ENCODE measurements at places on chromosomes 3 and 15.

GRCh38 chr3:102307442-102307841 is 127.4 kb upstream of the ZPLD1 start:
- no peak for DNase-seq

DNA sequence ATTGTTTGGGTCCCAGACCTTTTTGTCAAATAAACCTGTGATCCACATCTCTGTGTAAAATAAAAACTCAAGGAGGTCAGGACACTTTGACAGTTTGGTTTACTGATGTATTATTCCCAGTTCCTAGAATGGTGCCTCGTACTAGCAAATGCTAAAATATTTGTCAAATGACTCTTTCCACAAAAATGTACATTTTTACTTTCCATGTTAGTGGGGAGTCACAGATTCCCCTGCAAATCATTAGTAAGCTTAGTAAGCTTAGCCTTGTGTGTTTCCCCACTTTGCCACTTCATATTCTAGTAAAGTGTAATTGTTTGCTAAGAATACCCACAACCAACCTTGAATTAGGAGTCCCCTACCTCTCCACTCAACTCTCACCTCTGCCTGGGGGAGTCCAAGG is 2.4 kb upstream of the MAGI1 start:
- no peak for DNase-seq

DNA sequence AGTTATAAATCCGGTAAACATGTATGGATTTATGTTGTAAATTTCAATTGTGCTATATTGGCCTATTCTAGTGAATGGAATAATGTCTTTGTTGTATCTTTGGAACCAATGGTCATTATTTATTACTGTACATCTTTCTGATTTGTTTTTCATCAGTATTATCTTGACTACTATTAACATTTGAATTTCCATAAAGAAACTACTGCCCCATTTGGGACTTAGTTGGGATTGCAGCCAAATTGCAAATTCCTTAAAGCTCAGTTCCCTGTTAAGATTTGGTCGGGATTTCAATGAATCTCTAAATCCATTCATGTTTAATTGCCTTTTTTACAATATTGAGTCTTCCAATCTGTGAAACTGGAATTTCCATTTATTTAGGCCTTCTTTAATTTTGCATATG is 822.4 kb upstream of the CADM2 start:
- no peak for DNase-seq

GRCh38 chr15:92614301-92614700 is 41.3 kb downstream of the FAM174B start:
- no peak for DNase-seq

- DNase-seq: peak; percentile 51
These were observed 756 bp downstream of the CLPX start for GRCh38 chr15:65184305-65184867.

DNA sequence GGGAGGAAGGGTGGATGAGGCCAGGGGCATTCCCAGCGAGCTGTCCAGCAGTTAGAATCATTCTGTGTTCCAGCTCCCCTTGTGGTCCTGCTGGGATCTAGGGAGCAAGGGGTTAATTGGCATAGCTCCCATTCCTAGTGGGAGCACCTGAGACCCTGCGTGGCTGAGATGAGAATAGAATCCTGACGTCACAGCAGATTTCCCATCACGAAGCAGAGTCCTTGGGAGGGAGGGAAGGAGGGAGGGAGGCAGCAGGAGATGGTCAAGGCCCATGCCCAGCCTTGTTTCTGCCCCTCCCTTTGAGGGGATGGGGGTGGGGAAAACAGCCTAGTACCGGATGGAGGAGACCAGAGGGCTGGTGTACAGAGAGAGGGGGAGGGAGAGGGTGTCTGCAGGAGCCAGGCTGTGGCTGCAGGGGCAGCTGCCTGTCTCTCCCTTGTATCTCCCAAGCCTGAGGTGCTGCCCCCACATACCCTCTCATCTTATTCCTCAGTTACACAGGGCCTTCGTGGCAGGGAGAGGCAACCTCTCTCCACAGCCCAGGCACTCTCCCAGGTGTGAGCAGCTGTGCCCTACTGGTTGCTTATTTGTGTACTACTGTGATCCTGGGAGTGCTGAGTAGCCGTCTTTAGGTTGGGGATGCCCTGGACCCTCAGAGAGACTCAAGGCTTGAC is 5.4 kb downstream of the TYRO3 start:
- no peak for DNase-seq

- DNase-seq: peak; percentile 40
These were observed at the start of the genes CCR5AS and CCRL2 for GRCh38 chr3:46406788-46407611. TSS of gene CCR5AS (minus strand) at chr3:46407066. TSS of gene CCRL2 (plus strand) at chr3:46407259. CDS start at chr3:46408080, 821 bp downstream.

GRCh38 chr3:51657234-51657633 is 13.8 kb upstream of the TEX264 start:
- no peak for DNase-seq

DNA sequence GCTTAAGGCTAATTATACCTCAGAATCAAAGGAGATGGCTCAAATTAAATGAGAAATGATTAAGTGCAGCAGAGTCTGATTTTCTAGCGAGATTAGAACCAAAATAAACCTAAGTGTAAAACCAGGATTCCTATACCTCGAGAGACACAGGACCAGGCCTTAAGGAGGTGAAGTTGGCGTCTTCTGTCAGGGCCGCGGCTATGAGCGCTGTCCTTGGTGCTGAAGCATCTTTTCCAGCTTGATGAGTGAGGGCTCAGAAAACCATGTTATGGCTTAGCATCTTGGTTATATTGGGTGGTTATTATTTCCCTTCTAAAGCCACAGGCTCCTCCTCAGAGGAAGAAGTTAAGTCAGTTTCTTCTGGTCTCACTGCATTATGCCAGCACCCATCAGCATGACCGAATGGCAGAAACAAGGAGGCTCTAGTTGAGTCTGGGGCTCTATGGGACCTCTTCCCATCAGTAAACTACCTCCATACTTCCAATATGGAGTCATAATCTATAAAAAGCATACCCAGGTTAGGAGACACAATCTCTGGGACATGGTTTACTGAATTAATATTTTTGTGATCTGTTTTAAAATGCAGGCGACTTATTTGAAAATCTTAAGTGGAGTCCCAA is 120.1 kb upstream of the NMNAT3 start:
- DNase-seq: no peak

- DNase-seq: no peak
These were observed 241.8 kb downstream of the ARRDC4 start for GRCh38 chr15:98202256-98202655.

- no peak for DNase-seq
These were observed 179.0 kb downstream of the P3H2 start for GRCh38 chr3:189941679-189942078.

DNA sequence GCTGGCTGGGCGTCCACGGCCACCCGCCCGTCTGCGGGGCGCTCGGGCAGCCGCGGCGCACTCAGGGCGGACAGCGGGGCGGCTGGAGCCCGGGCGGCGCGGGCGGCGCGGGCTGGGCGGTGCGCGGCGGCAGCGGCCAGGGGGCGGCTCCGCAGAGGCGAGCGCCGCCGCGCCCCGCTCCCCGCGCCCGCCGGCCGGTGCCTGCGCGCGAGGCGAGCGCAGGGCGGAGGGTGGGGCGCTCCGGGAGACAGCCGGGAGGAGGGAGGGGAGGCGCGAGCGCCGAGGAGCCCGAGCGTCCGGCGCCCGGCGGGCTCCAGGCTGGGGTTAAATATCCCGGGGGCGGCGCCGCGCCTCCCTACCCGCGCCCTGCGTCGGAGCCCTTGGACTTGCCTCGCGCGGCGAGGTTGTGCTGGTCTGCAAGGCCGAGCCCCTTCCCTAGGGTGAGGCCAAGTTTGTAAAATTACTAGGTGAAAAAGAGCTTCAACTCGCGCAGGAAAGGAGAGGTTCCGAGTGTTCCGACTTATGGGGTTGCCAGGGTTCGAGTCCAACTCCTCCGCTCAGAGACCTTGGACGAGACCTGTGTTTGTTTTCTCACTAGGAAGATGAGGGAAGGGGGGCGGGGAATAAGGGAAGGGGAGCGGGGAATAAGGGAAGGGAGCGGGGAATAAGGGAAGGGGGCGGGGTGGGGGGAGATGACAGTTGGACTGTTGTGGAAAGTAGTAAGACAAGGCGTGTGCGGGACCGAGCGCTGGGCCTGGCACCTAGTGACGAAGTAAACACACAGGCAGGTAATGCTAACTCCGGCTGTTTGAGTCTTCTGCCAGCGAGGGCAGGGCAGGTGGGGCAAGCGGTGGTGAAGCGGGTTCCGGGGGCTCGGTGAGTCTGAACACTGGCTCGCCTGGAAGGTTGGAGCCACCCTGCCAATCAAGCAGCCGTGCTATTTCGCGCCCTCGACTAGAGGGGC is at the start of gene TNFAIP8L3:
TSS of gene TNFAIP8L3 (minus strand) at position 301 of the 964 bp plus-strand sequence. CDS start 311 bp downstream, outside the sequence.
- no peak for DNase-seq

DNA sequence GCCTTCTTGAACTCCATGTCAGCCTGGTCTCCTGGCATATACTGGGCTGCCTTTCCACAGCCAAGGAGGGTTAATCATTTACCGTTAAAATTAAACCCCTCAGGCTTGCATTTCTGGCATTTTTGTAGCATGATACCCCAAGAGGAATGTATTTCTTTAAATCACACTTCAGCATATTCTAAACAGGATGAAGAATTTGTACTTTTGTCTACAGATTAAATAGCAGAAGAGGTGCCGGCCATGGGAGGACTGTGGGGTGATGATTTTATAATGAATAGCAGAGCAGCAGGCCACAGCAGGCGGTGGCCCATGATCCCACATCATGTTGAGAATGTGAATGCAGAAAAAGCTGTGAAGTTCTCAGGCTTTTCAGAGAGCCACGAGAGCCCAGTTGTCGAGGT is 90.2 kb downstream of the ARNT2 start:
- DNase-seq: no peak

DNA sequence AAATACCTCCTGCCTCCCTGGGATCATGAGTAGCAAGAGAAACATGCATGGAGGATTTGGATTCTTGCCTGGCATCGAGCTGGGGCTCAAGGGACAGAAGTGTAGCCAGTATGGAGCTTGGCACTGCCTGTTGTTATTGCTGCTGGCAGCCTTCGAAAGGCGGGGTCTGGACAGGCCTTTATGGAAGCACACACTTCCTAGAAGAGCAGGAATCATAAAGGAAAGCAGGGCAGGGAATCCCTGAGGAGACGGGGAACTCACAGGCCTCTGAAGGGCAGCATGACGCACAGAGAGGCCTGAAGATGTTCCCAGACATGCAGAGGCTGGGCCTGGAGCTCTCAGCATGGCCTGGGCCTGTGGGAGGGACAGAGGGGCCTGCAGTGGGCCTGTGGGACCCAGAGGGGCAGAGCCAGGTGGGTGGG is 18.6 kb upstream of the SLC41A3 start:
- no peak for DNase-seq

DNA sequence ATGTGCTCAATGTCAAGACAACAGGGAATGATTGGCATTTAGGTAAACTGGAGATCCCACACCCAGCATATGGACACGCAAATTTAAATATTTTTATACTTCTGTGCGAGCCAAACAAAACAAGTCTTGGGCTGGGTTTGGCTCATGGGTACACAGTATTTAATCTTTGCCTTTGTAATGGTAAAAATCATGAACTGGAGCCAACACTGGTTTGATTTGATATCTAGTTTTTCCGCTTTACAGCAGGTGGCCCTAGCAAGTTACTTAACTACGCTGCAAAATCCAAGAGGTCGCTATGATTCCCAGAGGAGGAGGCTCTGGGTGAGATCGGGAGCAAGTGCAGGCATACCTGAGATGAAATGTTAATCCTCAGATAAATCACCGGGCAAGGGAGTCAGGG is 207.9 kb upstream of the SATB1 start:
- DNase-seq: no peak

Measured in activated T-cell treated with anti-CD3 and anti-CD28 coated beads, Interleukin-2, amount 50 U/mL, for 1 hour (primary cell).